IMR-90 (cell line): ENCODE measurements at places on chromosomes 3 and 15. TPM values are rescaled to one million over a fixed set of nuclear protein-coding genes. Genes with fewer than 3 reads are reported as not detected.

NANOGP8 gene
- polyA plus RNA-seq: not detected in 2 replicates

PLD1 gene
- 2.6 and 3.3 TPM in 2 replicates for polyA plus RNA-seq

SEMA3G gene
- polyA plus RNA-seq: 0.04 and 0.07 TPM in 2 replicates

H1-8 gene
- not detected in 2 replicates for polyA plus RNA-seq

LRRC34 gene
- 0.60 and 0.91 TPM in 2 replicates for polyA plus RNA-seq

OSBPL10 gene
- polyA plus RNA-seq: 8.0 and 10.1 TPM in 2 replicates

P2RY14 gene
- not detected in 2 replicates for polyA plus RNA-seq

LRRK1 gene
- polyA plus RNA-seq: 5.8 and 6.8 TPM in 2 replicates

MEGF11 gene
- not detected in 2 replicates for polyA plus RNA-seq

CCDC13 gene
- 0.19 TPM in 2 replicates for polyA plus RNA-seq

DNA sequence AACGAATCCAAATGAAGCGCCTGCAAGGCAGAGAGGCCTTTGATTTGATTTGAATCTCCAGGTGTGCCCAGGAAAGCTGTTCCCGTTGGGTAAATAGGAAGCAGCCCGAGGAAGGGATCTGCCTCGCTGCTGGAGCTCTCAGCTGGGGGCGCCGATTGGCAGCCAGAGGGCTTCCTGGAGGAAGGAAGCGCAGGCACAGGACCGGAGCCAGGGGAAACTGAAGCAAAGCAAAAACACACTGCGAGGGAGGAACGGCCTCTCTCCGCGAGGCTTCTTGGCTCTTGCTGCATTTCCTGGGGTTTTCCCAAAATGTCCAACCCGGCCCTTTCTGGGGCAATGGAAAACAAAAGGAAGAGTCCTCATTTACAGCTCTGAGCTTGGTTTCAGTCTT lies 80.3 kb downstream of the TMEM266 start:
- no peak for DNase-seq

DNA sequence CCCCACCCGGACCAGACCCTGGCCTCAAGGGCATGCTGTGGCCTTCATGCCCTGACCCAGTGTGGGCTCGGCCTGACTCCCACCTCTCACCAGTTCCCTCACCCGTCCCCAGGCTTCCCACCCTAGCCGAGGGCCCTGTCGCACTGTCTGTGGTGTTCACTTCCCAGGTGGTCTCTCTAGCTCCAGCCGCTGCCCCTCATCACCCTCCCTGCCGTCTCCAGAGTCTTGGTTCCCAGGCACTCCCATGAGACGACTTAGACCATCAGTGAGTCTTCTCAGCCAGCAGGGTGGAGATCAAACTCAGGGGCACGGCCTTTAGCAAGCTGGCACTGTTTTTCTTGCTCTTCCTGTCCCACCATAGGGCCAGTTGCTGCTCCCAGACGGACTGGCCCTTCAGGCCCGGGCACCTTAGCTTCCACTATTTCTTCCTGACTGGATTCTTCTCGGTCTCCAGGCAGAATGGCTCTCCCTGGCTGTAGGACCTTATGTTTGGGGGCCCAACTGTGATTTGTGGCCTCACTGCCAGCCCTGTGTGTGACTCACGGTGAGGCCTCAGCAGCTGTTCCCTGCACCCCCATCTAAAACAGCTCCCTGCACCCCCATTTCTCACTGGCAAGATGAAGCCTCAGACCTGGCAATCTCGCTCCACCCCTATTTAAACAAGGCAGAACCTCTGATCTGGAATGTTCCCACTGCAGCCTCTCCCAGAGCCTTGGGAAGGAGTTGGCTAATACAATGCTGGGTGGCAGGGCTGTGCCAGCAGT lies 9.4 kb upstream of the PCSK6 start:
- no peak for DNase-seq

DNA sequence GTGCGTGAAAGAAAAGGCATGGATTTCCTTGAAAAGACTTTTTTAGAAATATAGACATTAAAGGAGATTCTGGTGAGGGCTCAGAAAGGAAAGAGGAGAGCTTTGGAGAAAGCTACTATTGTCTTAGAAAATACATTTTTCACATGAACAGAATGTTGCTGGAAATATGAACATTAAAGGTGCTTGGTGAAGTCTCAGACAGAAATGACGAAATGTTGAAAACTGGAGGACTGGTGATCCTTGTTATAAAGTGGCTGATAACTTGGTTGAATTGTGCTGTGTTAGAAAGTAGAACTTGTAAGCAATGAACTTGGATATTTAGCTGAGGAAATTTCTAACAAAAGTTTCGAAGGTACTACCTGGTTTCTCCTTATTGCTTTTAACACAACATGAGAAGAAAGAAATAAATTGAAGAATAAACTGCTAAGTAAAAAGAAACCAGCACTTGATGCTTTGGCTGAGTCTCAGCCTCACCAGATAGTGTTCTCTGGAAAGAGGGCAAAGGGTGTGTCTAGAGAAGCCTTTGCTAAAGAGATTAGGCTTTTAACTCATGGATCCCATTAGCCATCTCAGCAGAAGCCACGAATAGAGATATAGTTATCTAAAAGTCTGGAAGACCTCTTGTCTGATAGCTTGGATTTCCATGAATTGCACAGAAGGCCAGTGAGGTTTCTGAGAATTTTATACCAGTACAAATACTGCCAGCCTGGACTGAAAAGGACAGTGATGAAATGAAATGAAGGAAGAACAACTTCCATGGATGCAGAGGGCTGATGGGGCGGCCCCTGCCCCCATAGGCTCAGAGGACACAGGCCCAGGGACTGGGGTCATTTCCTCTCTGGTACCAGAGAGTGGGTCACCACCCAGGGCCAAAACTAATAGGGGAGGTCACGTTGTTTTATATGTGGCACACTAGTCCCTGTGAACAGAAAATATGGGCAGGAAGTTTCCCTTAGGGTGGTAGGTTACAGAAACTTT lies 91.5 kb downstream of the RPL22L1 start:
- no peak for DNase-seq

- no peak for DNase-seq
These were observed 10.7 kb downstream of the SLC33A1 start for GRCh38 chr3:155843569-155843968.

- DNase-seq: peak; percentile 89
These were observed 16.0 kb downstream of the PIGB start for GRCh38 chr15:55334997-55335396.

DNA sequence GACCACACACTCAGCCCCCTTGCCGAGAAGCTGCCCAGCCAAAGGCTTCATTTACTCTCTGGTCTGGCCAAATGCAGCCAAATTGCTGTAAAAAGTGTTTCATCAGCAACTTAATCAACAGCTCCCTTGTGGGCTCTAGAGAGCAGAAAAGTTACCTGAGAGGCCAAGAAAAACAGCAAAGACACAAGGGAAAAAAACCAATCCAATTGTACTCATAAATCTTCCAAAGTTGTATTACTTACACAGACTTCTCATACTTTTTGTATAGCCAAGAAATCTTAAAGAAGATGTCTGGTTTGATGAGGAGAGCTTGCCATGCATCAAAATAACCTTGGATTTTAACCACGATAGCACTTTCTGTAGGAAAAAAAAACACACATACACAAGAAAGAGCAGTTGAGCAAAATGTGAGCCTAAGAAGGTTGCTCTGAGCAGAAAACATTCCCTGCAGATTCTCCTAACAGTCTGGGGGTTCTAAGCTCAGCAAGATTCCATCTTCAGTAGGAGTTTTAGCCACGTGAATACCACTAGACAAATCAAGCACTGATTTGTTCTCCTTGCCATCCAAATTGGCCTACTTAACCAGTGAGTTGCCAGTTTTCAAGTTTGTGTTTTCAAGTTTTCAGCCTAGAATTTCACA lies 120.0 kb downstream of the CYP19A1 start:
- DNase-seq: no peak

GRCh38 chr15:51281368-51281967 lies 56.9 kb downstream of the CYP19A1 start:
- peak; percentile 53 for DNase-seq

GRCh38 chr15:62307551-62307950 lies 142.5 kb upstream of the C2CD4B start:
- peak; percentile 76 for DNase-seq

GRCh38 chr3:186251948-186252619 lies 110.0 kb downstream of the DGKG start:
- no peak for DNase-seq

GRCh38 chr3:25502233-25502632 lies 74.2 kb downstream of the RARB start:
- no peak for DNase-seq

DNA sequence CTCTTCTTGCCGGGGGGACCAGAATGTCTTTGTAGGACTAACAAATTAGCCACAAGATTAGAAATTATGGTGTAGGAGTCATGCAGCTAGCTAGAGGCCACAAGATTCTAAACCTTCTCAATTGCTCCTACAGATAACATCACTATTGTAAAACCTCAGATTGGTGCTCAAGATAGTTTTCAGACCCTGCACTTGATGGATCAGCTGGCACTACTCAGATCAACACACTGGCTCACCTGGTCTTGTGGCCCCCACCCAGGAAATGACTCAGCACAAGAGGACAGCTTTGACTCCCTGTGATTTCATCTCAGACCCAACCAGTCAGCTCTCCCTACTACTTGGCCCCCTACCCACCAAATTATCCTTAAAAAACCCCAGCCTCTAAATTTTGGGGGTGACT lies 124.1 kb upstream of the RASGRP1 start:
- no peak for DNase-seq

DNA sequence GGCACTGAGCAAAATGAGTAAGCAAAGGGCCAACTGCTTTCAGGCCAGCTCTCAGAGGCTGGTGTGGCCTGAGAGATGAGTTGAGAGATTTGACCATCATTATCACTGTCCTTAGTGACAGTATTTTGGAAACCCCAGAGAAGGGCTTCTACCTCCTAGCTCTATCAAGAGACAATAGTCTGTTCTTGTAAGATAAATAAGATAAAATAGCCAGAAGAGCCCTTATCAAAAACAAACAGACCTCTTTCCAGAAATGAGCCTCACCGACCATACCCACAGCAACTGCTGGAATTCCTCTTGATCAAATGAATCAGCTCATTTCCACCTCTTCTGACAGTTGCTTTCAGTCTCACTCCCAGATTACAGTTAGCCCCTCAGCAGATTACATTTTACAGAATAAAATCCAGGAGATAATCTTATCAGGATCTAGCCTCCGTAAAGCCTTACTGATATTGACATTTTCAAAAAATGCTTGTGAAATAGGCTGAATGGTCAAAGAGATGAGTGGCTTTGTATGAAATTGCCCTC lies 4.5 kb downstream of the HDC start:
- no peak for DNase-seq

GRCh38 chr3:98536456-98537017 lies 4.8 kb downstream of the GPR15 start:
- no peak for DNase-seq

GRCh38 chr3:136093771-136094170 lies 102.4 kb downstream of the MSL2 start:
- no peak for DNase-seq

GRCh38 chr15:63655683-63656372 lies 58.6 kb downstream of the FBXL22 start:
- no peak for DNase-seq

- DNase-seq: no peak
These were observed 285.4 kb downstream of the ROBO2 start for GRCh38 chr3:77325280-77325679.

- DNase-seq: no peak
These were observed 479.9 kb downstream of the CNTN4 start for GRCh38 chr3:2578560-2578959.

GRCh38 chr3:45985532-45986302 lies 9.9 kb downstream of the FYCO1 start:
- DNase-seq: peak; percentile 58

DNA sequence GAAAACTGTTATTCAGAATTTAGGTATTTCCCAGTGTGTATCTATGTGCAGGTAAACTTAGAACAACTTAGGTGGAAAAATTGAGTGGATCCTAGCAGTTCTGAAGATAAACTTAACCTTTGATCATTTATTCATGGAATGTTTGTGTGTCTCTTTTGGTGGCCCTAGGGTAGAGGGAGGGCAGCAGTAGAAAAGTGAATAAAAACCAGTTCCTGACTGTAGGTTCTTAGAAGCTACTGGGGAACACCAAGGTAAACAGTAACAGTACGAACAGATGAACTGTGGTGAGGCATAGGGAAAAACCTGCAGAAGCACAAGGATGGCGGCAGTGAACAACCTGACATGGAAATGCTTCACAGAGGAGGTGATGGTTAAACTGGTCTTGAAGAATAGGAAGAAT lies 2.5 kb downstream of the SNRK start:
- no peak for DNase-seq

DNA sequence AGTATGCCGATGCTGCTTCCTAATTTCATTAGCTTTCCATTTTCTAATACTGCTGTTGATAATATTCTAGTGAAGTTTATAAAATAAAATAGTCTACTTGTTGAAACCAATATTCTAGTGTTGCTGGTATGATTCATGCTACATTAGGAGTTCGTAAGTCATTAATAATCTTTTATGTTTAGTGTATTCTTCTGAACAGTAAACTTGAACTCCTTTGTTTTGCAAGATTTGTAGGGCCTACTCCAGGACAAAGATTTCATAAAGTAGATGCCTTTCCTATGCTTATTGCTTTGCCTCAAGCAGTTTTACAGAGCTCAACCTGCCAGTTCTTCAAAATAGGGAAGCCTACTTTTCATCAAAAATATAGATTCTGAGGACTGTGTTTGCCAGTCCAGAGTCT lies 111.5 kb downstream of the RSRC1 start:
- peak; percentile 46 for DNase-seq

DNA sequence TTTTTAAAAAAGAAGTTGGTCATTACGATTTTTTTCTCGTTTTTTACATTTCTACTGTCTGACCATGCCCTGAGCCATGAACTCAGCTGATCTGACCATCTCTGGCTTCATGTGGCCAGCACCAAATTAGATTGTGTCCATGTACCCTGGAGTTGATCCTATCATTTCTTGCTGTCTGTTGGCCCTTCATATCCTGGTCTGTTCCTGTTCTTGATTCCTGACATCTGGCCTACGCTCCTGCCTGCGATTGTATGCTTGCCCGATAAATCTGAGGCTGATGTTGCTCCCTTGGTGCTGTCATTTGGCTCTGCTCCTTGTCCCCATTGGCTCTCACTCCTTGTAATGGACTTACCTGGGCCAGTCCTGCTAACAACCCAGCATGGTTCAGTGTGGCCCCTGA lies 89.8 kb upstream of the IGSF10 start:
- no peak for DNase-seq

DNA sequence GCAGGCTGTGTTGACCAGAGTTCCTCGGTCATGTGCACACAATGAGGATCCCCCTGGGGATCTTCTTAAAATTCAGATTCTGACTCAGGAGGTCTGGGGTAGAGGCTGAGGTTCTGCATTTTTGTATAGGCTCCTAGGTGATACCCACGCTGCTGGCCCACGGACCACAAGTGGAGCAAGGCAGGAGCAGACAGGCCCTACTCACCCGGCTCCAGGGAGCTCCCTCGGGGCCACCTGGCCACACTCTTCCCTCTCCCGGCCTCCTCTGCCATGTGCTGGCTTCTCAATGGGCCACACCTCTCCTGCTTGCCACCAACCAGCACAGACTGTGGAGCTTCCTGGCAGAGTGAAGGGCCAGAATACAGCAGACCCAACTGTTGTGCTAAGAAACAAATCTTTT lies 23.9 kb downstream of the GP9 start:
- DNase-seq: no peak

GRCh38 chr3:72384602-72385001 lies 463.6 kb downstream of the SHQ1 start:
- DNase-seq: no peak

GRCh38 chr3:171213178-171213577 lies 186.7 kb upstream of the SLC2A2 start:
- no peak for DNase-seq
